Naive thymus-derived CD4-positive, alpha-beta T cell (primary cell): ENCODE measurements at places on chromosomes 6 and 20. TPM values are rescaled to one million over a fixed set of nuclear protein-coding genes. Genes with fewer than 3 reads are reported as not detected.

Gene NRM
- total RNA-seq, result 2.3 TPM

DNA sequence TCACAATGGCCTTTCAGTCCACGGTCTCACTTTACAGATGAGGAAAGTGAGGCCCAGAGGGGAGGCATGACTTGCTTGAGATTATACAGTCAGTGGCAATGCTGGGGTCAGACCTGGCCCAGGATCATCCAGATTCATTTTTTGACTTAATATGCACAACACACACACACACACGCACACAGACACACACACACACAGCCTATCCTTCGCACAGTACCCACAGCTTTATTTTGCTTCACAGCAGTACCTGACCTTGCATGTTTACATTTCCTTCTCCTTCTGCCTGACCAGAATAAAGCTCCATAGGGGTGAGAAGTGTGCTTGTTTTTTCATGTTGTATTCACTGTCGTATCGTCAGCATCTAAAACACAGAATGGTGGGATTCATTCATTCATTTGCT is 79.8 kb downstream of the VEGFA start:
- no peak for DNase-seq

DNA sequence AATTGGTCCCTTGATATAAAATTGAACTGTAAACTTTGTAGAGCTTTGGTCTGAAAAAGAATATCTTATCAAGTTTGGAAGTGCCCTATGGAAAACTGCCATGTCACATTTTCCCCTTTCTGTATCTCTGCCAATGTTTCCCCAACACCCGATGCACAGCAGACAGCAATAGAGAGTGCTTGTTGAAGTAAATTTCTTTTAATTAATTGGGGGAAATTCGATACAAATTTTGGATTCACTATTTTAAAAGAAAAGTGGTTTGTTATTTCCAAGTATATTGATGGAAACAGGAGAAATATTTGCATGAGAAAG is 208.1 kb downstream of the OGFRL1 start:
- DNase-seq, result no peak

DNA sequence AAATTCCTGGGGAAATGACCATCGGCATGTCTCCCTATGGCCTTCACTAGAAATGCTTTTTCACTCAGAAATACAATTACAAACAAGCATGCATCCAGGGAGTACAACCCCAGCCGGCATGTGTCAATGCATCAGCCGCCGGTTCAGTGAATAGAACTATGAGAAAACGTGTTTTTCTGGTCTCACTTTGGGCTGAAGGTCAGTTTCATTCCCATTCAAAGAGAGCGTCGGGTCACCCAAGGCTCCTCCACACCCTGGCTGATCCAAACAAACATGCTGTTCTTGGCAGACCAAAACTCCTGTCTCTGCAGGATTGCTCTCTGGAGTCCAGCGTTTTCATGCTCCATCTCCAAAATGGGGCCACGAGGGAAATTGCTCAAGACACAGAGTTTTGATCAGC is 35.5 kb upstream of the NXT1 start:
- no peak for DNase-seq

DNA sequence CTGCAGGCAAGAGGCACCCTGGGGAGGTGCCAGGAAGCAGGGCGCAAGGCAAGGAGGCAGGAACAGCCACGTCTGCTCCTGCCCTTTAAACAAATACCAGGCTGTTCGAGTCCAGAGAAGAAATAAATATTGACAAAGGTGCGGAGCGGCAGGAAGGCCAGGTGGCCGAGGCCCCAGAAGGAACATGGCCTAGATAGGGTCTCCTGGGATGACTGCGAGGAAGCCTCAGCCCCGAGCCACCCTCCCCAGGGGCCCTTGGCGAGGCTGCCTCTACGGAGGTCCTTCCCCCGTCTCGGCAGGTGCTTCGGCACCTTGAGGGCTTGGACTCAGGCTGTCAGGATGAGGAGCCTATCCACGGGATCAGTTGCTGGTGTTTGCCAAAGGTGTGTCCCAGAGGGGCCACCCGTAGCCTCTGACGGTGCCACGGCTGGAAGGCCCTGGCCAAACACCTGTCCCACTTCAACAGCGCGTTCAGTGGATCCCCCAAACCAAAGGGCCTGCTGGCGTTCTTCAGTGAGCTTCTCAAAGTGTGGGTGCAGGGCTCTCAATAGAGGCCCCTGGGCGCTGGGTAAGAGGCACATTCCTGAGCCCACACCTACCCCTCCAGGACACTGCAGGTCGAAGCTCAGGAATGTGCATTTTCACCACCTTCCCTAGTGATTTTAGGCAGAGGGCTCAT is 39.8 kb downstream of the SNX5 start:
- DNase-seq, result no peak

GRCh38 chr20:35299780-35300179 is 7.6 kb upstream of the FAM83C start:
- DNase-seq, result no peak

- DNase-seq, result no peak
Measured at GRCh38 chr6:138343112-138343511, 34.6 kb upstream of the SMIM28 start.

DNA sequence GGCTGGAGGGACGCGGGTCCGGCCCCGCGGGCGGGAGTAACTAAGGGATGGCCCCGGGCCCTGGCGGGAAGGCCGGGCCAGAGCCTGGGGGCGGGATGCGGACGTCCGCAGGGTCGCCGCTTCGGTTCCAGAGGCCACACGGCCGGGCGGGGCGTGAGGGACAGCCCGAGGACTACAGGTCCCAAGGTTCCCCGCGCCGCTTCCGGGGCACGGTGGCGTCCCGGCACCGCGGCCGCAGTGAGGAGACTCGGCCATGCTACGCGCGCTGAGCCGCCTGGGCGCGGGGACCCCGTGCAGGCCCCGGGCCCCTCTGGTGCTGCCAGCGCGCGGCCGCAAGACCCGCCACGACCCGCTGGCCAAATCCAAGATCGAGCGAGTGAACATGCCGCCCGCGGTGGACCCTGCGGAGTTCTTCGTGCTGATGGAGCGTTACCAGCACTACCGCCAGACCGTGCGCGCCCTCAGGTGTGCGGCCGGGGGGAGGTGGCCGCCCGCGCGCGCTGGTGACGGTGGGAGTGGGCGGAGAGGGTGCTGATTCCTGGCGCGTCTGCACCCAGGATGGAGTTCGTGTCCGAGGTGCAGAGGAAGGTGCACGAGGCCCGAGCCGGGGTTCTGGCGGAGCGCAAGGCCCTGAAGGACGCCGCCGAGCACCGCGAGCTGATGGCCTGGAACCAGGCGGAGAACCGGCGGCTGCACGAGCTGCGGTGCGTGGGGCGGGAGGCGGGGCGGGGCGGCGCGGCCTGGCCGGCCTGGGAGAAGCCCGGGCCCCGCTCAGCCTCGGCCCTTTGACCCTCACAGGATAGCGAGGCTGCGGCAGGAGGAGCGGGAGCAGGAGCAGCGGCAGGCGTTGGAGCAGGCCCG is at the start of gene MRPS26:
MRPS26 (plus strand) TSS at position 237 of the 861 bp plus-strand sequence; CDS start at position 254, 17 bp downstream.
- DNase-seq, result peak; percentile 76

- no peak for DNase-seq
Measured at GRCh38 chr20:46549188-46549972, 1.1 kb downstream of the OCSTAMP start.
